Stomach (tissue), 19 donors: ENCODE measurements at places on chromosomes 5 and 9. TPM values are rescaled to one million over a fixed set of nuclear protein-coding genes. Genes with fewer than 3 reads are reported as not detected.

Gene ABLIM3
- 11.8 TPM for polyA plus RNA-seq

GRCh38 chr9:3509926-3510325, 15.9 kb downstream of the RFX3 start:
- DNase-seq, result no peak

DNA sequence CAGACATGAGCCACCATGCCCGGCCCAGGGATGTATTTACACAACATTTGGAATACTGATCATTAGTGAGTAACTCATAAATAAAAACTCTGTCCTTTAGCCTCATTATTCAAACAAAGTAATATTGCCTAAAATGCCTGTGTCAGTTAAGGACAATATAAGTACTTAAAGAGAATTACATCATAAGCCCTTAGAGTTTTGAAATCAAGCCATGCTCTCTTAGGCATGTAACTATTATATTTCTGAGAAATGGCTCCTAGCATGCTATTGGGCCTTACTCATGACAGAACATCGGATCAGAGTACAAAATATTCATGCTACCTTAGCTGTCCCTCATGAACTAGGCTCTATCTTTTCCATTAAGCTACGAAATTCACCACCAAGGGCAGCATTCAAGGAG, 309.3 kb downstream of the CHSY3 start:
- DNase-seq, result no peak

DNA sequence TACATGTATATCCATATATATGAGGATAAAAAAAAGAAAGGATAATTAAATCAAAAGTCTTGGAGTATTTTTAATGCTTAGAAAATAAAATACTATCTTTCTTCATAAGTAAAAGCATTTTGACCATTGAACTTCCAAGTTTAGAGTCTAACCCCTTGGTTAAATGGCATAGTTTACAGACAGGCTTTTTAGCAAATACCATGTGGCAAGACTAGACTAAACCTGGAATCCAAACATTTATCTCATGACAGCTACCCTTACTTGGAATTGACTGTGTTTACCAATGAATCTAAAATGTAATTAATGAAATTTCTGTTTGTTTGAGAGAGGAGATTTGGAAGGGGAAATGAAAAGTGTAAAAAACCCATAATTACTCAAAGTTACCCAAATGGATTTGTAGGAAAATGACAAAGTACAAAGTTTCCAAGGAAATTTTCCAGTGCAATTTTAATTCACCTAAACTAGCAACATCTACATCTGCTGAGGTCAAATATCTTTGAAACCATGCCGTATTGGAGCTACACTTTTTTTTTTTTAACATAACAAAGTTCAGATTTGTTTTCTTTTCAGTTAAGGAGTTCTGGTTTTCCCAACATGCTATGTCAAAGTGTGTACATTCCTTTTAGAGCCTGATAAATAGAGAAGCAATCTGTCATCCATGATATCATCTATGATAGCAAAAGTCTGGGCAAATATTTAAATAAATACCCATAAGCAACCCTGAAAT, 272.1 kb upstream of the DAB2 start:
- DNase-seq, result no peak

DNA sequence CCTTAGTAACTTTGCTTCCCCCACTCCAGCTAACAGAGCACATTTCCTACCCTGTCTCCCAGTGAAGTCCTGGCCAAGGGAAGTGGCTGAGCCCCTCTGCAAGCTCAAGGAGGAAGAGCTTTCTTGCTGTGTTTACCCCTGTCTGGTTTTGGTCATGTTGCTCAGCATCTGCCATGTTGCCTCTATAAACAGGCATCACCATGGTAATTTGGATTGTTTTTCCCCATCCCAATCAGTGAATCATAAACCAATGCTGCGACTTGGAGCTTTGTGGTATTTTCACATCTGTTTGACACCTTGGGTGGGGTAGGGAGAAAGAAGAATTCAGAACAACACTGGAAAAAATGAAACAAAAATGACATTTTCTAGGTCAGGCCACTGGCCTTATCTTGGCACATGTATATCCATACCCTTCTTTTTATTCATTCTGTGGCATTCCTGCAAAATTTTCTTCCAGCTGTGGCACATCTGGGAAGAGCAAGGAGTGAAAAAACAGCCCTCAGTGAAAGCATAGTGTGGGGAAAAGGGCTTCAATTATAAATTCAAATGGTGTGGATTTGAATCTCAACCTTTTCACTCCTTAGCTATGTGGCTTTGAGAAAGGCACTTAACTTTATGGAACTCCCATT, 42.5 kb downstream of the SLIT3 start:
- no peak for DNase-seq
